Thoracic aorta (tissue), 2 donors: ENCODE measurements at places on chromosomes 5 and 9. TPM values are rescaled to one million over a fixed set of nuclear protein-coding genes. Genes with fewer than 3 reads are reported as not detected.

TPPP gene
- 13.0 TPM for total RNA-seq

TTC23L gene
- total RNA-seq: not detected

SLC4A9 gene
- not detected for total RNA-seq

DNA sequence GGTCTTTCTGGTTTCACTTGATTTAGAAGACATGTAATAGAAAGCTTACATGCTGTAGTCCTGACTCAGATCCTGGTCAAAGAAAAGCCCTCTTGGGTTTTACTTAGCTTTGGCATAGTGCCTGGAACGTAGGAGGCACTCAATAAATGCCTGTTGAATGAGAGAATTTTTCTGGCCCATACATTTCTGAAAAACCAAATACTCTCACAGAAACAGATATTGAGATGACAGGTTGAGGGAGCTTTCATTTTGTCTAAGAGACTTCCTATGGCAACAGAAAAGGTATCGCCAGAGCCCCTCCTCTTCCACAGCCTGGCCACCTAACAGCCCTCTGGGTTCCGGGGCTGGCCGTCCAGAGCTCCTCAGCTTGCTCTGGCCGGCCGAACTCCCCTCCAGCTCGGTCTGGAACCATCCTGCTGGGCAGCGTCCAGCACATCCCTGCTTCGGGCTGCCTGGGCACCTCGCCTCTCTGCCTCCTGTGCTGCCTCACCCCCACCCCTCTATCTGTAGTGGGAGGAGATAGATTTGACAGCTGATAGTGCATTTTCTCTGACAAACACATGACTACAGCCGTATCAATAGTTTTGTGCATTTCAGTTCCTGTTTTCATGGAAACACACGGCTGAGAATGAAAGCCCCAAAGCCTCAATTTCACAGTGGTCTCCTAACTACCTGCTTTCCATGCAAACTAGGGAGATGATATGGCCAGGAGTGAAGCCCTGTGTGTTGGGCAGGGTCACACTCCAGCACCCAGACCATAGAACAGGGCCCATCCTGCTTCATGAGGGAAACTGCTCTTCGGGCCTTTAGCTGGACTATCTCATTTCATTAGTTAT lies 1.1 kb downstream of the IL4 start:
- no peaks in the 10 kb centered on the region for H3K36me3 ChIP-seq
- H3K27ac ChIP-seq: peak overlapping the region; percentile 88
- H3K4me1 ChIP-seq: peaks cover 6% of the 10 kb centered on the region

GRCh38 chr5:176935017-176935416 lies 35.9 kb upstream of the HK3 start:
- DNase-seq: no peak
- no peaks in the 10 kb centered on the region for H3K27me3 ChIP-seq
- peaks cover 14% of the 10 kb centered on the region for H3K36me3 ChIP-seq
- no peak overlapping the region for H3K27ac ChIP-seq

DNA sequence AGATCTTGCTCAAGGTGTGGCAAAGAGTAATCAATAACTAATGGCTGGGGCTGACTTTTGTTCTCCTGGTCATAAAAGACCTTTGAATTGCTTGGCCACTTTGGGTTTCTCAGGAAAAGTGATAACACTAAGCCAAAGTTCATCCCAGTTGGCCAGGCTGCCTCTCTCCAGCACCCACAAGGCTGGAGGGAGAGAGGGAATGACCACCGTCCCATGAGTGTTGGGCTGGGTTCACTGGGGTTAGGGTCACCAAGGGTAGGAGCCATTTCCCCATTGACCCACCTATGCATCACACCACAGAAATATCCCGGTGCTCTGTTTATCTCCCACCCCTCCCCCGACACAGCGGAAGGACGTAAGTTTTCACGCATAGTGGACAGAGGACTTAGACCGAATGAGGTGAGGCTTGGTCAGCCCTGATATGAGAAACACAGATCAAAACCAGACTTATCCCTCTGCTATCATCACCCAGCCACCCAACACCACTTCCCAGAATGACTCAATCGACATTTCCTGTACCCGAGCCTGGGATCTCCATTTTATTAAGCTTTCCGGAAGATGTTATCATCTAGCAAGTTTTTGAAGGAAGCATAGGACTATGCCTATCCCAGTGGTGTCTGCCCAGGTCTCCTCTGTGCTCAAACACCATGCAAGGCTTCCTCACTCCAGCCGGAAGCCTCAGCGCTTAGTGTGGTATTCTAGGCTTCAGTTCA lies 27.0 kb upstream of the PPARGC1B start:
- H3K27ac ChIP-seq: no peak overlapping the region
- no peaks in the 10 kb centered on the region for H3K4me1 ChIP-seq
- no peaks in the 10 kb centered on the region for H3K36me3 ChIP-seq
- H3K27me3 ChIP-seq: no peaks in the 10 kb centered on the region
- DNase-seq: no peak

GRCh38 chr9:27261517-27262211 lies 35.3 kb downstream of the EQTN start:
- no peaks in the 10 kb centered on the region for H3K27me3 ChIP-seq

- no peaks in the 10 kb centered on the region for H3K27me3 ChIP-seq
- no peak overlapping the region for H3K27ac ChIP-seq
- no peaks in the 10 kb centered on the region for H3K36me3 ChIP-seq
- no peak for DNase-seq
These were observed 109.4 kb downstream of the CFAP90 start for GRCh38 chr5:7741415-7742065.

DNA sequence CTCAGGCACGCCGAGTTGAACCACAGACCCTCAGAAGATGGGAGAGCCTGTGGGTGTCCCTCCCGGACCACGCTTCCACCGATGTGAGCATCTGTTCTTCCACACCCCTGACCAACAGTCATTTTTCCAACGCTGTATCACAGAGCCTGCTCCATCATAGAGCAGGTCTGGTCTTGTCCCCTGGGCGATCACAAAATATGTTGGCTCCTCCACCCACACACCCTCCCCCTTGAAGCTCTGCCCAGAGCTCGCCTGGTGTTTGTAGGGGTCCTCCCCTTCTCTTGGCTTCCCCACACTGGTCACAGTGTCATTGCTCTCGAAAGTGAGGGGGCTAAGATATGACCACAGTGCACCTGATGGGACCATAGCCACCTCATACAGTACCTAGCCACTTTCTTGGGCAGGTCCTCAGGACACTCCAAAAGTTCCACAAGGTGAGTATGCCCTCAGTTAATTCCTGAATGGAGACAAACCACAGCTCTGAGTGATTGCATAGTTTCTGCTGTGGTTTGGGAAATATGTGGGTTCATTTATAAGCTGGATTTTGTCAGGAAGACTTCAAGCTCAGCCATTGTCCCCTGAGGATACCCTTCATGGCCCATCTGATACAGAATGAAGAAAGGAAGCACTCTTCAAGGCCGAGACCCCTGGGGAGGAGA lies 3.5 kb upstream of the ZNF618 start:
- H3K4me3 ChIP-seq: no peak overlapping the region
- H3K4me1 ChIP-seq: peaks cover 6% of the 10 kb centered on the region
- DNase-seq: no peak
- no peak overlapping the region for H3K27ac ChIP-seq
- no peaks in the 10 kb centered on the region for H3K36me3 ChIP-seq

- no peak overlapping the region for H3K4me3 ChIP-seq
- no peaks in the 10 kb centered on the region for H3K27me3 ChIP-seq
- no peaks in the 10 kb centered on the region for H3K4me1 ChIP-seq
- no peaks in the 10 kb centered on the region for H3K36me3 ChIP-seq
These were observed 8.5 kb downstream of the B4GALT7 start for GRCh38 chr5:177608243-177609075.
